ENCODE measurements at places on chromosomes 2 and 18.

DNA sequence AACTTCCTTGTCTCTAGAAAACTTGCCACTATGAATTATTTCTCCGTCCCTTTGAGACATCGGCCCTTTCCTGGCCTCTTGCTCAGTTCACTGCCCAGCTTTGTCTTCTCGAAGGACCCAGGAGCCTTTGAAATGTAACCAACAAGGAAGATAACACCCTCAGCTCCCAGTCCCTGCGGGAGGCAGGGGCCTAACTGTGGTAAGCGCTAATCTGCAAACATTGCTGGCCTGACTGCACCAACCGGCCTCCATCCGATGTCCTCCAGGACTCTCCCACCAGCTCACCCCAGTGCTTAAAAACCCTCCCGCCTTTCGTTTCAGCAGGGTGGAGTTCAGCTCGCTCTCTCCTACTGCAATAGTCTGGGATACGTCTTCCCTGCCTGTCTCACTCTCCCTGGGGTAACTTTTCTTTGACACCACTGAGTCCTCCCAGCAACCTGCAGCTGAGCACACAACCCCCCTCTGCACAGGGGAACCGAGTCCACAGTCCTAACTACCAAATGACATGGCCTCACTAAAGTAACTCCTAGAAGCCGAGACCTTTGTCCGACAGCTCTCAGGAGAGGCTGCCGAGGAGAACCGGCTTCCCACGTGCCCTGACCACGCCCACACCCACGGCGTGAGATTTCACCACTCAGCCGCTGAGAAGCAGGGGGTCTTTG is 76.1 kb downstream of the MBP start:
- no peak for DNase-seq

- no peak for DNase-seq
These were observed 1.9 kb downstream of the CHRNG start for GRCh38 chr2:232541195-232541960.

GRCh38 chr2:84749442-84749841 is 131.4 kb downstream of the TRABD2A start:
- DNase-seq, result no peak

- peak; percentile 41 for DNase-seq
These were observed 808.1 kb downstream of the RNF144A start for GRCh38 chr2:7725171-7725849.

- peak; percentile 50 for DNase-seq
These were observed 86.1 kb downstream of the TRIP12 start for GRCh38 chr2:229835596-229836283.

- peak; percentile 42 for DNase-seq
These were observed 4.2 kb downstream of the IRS1 start for GRCh38 chr2:226795281-226796011.

GRCh38 chr2:186129767-186130581 is 356.1 kb upstream of the ZC3H15 start:
- peak; percentile 90 for DNase-seq

- DNase-seq, result no peak
These were observed 168.3 kb downstream of the NRP2 start for GRCh38 chr2:205850611-205851010.

DNA sequence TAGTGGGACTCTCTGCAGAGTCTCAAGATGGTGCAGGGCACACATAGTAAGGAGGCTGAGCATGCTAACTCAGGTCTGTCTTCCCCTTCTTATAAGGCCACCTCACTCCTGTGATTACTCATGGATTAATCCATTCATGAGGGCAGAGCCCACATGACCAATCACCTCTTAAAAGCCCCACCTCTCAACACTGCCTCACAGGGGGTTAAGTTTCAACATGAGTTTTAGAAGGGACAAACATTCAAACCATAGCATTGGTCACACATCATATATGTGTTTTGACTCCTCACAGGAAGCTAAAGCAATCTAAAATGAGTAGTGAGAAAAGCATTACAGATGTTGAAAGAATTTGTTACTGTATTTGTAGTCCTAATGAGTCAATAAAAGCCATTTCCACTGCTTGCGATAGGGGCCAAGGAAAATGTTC is 57.5 kb downstream of the DTNA start:
- DNase-seq, result peak; percentile 88

DNA sequence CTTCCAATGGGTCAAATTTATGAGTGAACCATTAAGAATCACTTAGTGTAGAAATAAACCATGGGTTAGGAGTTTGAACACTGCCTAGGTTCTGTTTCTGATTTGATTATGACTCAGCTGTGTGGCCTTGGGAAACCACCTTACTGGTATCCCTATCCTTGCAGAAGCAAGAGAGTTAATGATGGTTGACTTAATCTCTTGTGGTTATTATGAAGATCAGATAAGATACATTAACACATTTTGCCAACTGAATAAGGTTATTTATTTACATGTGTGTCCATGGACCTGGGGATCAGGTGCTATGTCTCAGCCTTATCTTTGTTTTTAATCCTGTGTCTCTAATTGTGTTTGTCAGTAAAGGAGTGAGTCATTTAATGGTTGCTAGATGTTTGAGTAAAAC is 5.4 kb upstream of the KCNJ13 start:
- peak; percentile 79 for DNase-seq

- DNase-seq, result no peak
These were observed 12.8 kb upstream of the ONECUT2 start for GRCh38 chr18:57422313-57422872.

- no peak for DNase-seq
These were observed 145.8 kb downstream of the CLIP4 start for GRCh38 chr2:29261003-29261402.

- DNase-seq, result no peak
These were observed at the start of gene ADCY3 for GRCh38 chr2:24920098-24920808. TSS of gene ADCY3 (minus strand) at chr2:24920237. CDS start at chr2:24918987, 1,250 bp downstream.

DNA sequence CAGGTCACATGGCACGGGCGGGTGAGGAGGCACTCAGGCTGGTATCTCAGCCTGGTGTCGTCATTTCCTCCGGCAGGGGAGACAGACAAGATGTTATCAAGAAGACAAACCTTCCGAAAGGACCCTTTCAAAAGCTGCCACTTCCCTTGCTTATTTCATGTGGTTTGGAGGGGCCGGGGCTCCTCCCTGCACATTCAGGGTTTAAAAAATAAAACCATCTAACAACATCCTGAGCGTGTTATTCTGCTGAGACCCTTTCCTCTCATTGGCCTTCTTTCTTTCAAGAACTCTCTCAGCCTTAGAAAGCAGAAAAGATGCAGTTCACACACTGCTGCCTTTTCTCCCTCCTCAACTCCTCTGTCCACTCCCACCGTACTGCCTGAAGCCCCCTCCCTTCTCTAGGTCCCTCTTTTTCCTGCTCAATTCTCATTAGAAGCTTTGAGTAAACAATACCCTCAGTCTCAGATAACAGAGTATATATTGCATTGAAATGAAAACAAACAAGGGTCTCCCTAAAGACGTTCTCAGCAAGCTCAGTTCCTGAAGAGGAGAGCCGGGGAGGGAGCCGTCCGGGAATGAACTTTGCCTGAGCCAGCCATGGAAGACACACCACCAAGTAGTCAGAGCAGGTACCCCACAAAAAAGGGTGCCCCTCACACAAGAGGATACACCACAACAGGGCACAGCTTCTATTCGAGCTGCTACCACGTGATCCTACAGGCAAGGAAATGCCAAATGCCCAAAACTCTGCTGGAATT is 9.7 kb downstream of the SMAD7 start:
- no peak for DNase-seq

- peak; percentile 81 for DNase-seq
These were observed 91.9 kb upstream of the STK17B start for GRCh38 chr2:196263181-196263747.

- no peak for DNase-seq
These were observed 70.2 kb downstream of the SPTBN1 start for GRCh38 chr2:54526226-54526879.

GRCh38 chr2:107511970-107512789 is 314.5 kb upstream of the RGPD4 start:
- DNase-seq, result no peak

- DNase-seq, result no peak
These were observed 544 bp downstream of the DNAJC27 start for GRCh38 chr2:24971286-24971535.

All from astrocyte of the spinal cord (primary cell).